AG09319 (cell line): ENCODE measurements at places on chromosomes 6 and 20.

DNA sequence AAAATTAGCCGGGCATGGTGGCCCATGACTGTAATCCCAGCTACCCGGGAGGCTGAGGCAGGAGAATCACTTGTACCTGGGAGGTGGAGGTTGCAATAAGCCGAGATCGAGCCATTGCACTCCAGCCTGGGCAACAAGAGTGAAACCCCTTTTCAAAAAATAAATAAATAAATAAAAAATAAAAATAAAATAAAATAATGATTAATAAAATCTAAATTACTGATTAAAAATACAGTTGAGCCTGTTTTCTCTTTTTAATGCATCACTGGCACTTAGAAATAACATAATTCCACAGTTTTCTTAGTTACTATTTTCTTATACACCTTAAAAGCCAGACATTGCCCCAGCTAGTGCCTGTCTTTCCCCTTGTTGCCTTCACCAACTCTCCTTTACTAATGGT, 922.8 kb upstream of the GJE1 start:
- DNase-seq: no peak

DNA sequence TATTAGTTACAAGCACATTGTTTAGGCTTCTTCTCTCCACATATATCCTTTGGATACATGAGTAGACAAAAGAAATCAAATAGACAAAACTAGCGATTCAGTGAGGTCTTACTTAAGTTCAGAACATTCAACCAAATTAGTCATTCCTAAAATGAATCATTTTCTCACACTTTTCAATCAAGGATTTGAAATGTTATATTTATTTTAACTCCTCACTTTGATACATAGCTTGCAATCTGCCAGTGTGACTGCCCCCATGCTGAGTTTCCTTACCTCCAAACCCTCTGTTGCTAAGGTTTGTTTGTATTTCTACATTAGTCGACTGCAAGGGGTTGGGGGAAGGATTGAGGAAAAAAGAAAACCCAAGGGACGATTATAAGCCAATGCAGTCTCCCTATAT, 3.5 kb upstream of the MOXD1 start:
- DNase-seq: no peak

- DNase-seq: no peak
These were observed 383.9 kb downstream of the KIF16B start for GRCh38 chr20:16189371-16189770.

GRCh38 chr6:29708432-29709179, 14.6 kb upstream of the HLA-F start:
- DNase-seq: no peak

- DNase-seq: no peak
These were observed 9.2 kb upstream of the DSP start for GRCh38 chr6:7532232-7532631.

DNA sequence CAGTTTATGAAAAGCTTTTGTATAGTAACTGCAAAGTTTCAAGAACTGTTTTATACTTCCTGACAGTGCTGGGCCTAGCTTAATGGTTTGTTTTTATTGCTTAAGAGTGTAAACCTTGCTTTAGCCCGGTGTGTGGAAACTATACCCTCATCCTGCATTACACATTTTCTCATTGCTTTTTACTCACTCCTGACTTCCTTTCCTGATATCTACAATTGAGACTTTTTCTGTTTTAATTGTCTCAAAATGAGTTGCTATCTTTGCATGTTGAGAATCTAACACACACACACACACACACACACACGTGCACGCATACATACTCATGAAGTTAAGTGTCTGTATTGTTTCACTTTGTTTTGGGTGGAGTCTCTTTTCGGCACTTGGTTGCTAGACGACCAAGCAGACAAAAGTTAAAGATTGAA, 16.7 kb downstream of the BMP2 start:
- peak; percentile 37 for DNase-seq

- no peak for DNase-seq
These were observed 92.5 kb upstream of the SLC35B3 start for GRCh38 chr6:8527818-8528217.

- no peak for DNase-seq
These were observed 20.4 kb upstream of the MEP1A start for GRCh38 chr6:46772762-46773161.

DNA sequence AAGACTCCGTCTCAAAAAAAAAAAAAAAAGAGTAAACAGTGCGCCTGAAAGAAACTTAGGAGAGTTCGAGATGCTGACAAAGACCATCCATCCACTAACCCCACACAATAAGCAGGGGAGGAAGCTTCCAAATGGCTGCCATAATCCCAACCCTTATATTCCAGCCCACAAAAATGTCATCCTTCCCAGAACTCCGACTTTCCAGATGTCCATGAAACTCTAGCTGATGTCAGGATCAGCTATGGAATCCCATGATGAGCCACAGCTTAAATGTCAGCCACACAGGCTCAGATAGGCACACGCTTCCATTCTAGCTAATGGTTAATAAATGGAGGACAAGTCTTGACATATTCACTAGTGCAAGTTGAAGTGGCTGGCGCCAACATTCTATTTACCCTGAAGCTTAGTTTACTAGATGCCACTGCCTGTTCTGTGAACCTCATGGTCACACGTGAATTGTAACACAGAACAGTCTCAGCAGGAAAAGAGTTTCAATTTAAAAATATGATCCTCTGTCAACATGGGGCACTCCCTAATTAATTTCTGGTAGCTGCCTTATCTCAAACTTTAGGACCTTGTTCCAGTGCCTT, 75.5 kb downstream of the FOXF2 start:
- DNase-seq: no peak

DNA sequence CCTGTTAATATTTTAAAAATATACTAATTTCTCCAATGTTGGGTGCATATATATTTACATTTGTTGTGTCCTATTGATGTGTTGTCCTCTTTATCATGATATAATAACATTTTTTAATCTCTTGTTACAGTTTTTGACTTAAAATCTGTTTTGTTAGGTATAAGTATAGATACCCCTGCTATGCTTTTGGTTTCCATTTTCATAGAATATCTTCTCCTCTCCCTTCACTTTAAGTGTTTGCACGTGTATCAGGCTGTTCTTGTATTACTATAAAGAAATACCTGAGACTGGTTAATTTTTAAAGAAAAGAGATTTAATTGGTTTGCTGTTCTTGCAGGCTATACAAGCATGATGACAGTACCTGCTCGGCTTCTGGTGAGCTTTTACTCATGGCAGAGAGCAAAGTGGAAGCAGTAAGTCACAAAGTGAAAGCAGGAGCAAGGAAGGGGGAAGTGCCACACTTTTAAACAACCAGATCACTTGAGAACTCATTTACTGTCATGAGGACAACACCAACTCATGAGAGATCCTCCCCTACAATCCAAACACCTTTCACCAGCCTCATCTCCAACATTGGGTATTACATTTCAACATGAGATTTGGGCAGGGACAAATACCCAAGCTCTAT, 340.5 kb upstream of the SYNCRIP start:
- no peak for DNase-seq
